Calu3 (cell line): ENCODE measurements at places on chromosomes 12 and 14.

- peak; percentile 93 for DNase-seq
These were observed 24.3 kb downstream of the MVK start for GRCh38 chr12:109597795-109598427.

- DNase-seq: no peak
These were observed 702.9 kb downstream of the TRHDE start for GRCh38 chr12:72974954-72975555.

DNA sequence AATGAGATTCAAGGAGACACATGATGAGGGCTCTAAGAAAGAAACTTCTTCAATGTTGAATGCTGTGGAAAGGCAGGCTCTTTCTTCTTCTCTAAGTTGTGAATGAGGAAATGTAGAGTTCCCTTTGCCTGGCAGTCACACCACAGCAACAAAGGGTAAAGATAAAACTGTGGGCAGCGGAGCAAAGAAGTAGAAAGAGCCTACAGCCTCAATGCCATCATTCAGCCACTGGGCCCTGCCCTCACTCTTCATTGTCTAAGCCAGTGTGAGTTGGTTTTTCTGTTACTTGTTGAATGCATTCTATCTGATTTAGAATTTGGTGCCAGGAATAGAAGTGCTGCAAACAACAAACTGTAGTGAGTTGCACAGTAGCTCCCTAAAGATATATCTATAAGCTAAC lies 12.2 kb downstream of the SDR9C7 start:
- no peak for DNase-seq

- DNase-seq: no peak
These were observed 99.0 kb downstream of the SAMD4A start for GRCh38 chr14:54665946-54666345.

GRCh38 chr12:19836056-19836455 lies 396.8 kb downstream of the AEBP2 start:
- DNase-seq: no peak

GRCh38 chr14:50308363-50308915 lies 3.6 kb downstream of the L2HGDH start:
- DNase-seq: no peak

GRCh38 chr12:47896633-47897032 lies 8.2 kb downstream of the VDR start:
- peak; percentile 40 for DNase-seq

DNA sequence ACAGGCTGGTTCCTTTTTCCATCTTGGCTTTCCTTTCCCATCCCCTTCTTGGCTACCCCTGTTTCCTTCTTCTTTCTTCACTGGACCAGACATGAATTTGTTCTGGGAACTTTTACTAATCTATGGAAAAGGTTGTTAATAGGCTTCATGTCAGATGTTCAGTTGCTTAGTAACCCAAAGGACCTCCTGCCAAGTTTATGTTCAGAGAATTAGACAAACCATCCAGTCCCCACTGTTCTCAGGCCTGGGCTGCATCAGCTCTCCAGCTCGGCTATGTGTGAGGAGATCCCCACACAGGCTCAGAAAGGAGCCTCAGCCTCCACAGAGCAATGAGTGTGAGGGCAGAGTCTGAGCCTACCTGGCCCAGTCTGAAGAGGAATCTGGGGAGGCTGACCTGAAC lies 78.0 kb downstream of the AKAP6 start:
- DNase-seq: no peak

GRCh38 chr12:46847001-46847400 lies 21.2 kb upstream of the SLC38A4 start:
- no peak for DNase-seq

GRCh38 chr12:77354766-77355362 lies 289.5 kb upstream of the E2F7 start:
- no peak for DNase-seq

- DNase-seq: no peak
These were observed 23.1 kb downstream of the VASH1 start for GRCh38 chr14:76784266-76784874.

DNA sequence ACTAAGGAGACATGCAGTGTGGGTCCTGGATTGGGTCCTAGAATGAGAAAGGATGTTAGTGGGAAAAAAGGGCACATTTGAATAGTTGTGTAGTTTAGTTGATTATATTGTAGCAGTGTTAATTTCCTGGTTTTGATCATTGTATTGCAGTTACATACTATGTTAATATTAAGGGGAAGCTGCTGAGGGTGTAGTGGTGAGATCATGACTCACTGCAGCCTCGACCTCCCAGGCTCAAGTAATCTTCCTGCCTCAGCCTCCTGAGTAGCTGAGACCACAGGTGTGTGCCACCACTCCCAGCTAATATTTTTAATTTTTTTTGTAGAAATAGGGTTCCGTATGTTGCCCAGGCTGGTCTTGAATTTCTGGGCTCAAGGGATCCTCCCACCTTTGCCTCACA lies 21.7 kb downstream of the BORCS5 start:
- DNase-seq: no peak

DNA sequence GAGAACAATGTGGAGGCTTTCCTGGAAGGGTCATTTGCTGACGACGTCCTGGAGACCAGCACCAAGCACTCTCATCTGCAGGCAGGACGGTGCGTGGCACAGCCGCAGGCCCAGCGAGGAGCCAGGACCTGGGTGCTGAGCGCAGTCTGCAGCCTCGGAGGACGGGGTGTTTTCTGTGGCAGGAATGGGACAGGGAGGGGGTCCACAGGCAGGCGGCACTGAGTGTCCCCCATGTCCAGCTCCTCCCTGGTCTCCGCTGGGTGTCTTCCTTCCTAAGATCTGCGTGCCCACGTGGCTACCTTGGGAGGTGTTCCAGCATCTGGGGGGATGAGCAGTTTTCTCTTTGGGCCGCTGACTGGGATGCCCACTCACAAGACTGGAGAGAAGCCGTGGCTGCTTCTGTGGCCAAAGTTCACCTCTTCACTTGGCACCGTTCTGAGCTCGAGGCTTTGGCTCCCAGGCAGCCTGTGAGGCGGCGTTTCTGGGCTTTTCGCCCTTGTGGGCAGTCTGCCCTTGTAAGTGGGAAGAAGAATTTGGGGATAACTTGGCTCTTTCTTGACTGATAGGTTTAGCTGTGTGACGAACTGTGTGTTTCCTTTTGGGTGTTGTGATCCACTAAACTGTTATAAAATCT lies 72.2 kb downstream of the NOC4L start:
- no peak for DNase-seq

DNA sequence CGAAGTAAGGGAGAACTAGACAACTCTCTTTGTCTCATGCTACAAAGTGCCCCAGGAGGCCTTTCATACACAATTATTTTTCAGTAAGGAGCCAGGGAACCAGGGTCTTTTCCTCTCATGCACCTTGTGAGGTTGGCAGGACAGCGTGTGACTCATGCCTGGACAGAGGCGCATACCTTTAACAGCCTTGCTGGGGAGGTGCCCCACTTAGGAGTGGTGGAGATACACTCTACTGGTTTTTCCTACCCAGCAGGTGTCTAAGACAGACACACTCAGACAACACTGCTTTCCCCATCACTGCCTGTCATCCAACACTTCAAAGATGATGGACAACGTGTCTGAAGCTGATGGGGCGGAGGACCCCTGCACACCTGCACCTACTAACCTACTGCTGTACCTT lies 49.1 kb downstream of the B4GALNT3 start:
- DNase-seq: peak; percentile 66

DNA sequence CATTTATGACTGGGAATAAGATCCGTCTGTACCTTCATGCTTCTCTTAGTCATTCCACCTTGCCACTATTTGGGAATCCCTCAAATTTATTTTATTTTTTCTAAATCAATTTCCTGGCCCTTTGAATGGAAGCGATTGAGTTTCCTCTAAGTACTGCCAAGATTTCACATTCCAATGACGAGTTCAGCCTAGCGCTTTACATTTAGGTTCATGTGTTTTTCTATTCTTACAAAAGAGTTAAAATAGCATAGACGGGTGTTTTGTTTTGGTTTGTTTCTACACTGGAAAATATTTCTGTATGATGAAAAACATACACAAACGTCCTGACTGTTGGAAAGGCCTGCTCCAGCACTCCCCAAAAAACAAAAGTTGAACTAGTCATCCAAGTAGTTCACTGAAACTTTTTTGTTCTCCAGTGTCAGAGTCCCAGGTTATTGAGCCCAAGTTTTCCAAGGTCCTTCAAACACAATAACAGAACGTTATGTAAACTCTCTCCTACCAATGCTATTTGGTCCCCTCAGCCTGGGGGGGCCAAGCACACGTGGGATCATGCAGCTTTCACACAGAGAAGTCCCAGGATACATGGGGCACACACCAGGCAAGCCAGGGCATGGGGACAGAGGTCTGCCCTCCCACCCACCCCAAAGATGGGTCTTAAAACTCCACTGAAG lies 74.8 kb upstream of the FOXN3 start:
- DNase-seq: no peak

- no peak for DNase-seq
These were observed 184.4 kb upstream of the SLC38A2 start for GRCh38 chr12:46556819-46557524.

- peak; percentile 20 for DNase-seq
These were observed 240.5 kb downstream of the ADGRD1 start for GRCh38 chr12:131194166-131194565.

- peak; percentile 27 for DNase-seq
These were observed 1131.1 kb downstream of the TMEM121 start for GRCh38 chr14:106657460-106657859.

DNA sequence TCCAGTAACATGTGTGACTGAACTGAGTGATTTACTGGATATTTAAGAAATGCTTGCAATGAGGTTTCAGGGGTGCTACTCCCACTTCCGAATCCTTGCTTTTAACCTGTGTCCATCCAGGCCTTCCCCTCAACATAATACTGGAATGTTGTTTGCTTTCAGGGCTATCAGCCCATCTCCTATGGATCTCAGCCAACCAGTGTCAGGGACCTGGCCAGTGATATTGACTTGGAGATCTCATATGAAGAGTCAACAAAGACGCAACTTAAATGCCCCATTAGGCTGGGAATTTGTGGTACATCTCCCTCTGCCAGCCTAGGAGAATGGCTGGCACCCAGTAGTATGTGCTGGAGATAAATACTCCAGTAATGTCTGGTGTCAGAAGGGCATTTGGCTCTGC lies 889 bp upstream of the IFT43 start:
- DNase-seq: no peak

GRCh38 chr14:104436047-104436591 lies 143.4 kb upstream of the C14orf180 start:
- DNase-seq: peak; percentile 75

GRCh38 chr12:124745465-124745890 lies 118.2 kb downstream of the SCARB1 start:
- DNase-seq: no peak

GRCh38 chr12:121789800-121790728 lies 3.4 kb downstream of the RHOF start:
- peak; percentile 47 for DNase-seq

- DNase-seq: no peak
These were observed 65.8 kb upstream of the RASSF3 start for GRCh38 chr12:64544371-64545080.

GRCh38 chr12:40375076-40375475 lies 150.3 kb downstream of the LRRK2 start:
- DNase-seq: no peak

DNA sequence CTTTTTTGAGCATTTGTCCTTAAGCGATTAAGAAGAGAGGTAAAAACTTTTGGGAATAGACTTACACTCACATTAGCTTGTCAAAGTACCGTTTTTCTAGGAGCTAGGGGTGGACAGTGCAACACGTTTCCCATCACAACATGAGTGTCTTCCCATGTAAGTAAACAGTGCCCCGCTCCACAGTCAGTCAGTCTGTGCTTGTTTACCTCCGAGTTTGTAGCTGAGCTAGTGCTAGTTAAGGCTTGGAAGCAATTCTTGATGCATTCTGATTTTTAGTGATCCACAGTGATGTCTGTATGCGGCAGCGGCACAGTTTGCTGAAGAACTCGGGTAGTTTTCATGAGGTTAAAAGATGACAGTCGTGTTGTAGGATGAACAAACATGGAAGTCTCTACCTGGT lies 941 bp downstream of the ZDHHC17 start:
- DNase-seq: no peak

- no peak for DNase-seq
These were observed 101.6 kb downstream of the BRMS1L start for GRCh38 chr14:35927727-35928126.

DNA sequence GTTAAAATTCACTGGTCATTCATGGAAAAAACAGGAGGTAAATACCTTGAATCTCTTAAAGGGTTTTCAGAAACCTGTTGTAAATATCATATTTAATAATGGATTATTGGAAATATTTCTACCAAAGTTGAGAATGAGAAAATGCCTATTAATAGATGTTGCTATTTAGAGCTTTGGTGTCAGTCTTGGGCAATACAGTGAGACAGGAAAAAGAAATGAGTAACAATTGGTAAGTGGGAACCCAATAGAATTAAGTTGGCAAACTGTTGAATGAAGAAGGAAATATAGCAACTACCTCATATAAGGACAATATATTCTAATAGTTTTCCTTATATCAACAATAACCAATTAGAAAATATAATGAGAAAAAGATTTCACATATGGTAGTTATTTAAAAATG lies 78.0 kb downstream of the ATF7IP start:
- DNase-seq: no peak

GRCh38 chr14:91383439-91383838 lies 34.2 kb downstream of the CCDC88C start:
- no peak for DNase-seq

DNA sequence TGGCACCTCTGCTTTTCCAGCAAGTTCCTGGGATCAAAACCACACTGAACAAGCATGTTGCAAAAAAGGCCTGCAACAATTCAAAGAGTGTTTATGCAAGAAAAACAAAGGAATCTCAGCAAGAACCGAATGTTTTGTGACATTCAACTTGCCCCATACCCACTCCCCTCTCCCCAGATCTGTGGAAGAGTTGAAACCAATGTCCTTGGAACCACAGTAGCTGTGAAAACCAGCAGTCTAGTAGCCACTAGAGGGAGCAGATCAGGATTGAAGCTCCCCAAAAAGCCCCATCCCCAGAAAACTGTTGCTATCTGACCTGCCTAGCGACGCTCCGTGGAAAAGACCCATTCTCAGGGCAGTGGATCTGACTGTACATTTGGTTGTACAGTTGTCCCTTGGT lies 27.1 kb downstream of the PRKAB1 start:
- DNase-seq: no peak

DNA sequence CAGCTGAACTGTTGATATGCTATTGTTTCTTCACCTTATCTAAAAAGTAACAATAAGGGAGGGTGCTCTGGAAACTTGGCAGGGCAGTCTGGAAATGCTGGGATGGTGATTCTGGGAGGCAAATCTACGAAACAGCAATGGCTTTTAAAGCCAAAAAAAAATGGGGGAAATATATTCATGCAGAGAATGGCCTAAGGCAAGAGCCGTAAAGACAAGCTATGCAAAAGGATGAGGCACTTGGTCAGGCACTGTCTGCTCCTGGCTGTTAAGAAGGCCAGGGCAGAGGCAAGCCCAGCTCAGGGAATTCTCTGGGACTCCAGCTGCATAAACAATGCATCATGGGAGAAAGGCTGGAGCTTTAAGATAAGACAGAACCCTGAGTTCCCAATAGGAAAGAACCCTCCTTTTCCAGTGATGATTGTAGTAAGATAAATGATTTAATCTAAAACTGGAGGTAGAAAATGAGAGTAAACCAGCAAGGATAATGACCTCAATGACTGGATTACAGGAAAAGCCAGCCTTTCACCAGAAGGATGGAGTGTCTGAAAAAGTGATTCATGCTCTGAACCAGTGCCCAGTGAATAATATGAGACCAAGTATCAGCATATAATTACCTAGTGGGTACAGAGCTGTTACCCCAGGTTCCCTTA lies 46.0 kb downstream of the ITPR2 start:
- no peak for DNase-seq

GRCh38 chr12:51008329-51009055 lies 17.7 kb downstream of the SLC11A2 start:
- DNase-seq: no peak
